ENCODE measurements at places on chromosomes 5 and 9. TPM values are rescaled to one million over a fixed set of nuclear protein-coding genes. Genes with fewer than 3 reads are reported as not detected.

Gene HBEGF
- 4.8 TPM for total RNA-seq

Gene NADK2
- 20.1 TPM for total RNA-seq

Gene KCNT1
- not detected for total RNA-seq

Gene KIF12
- not detected for total RNA-seq

Gene INSL4
- total RNA-seq = under 0.01 TPM

Gene SPAAR
- total RNA-seq = 0.12 TPM
